Panc1 (cell line): ENCODE measurements at places on chromosomes 11 and 22. TPM values are rescaled to one million over a fixed set of nuclear protein-coding genes. Genes with fewer than 3 reads are reported as not detected.

DNA sequence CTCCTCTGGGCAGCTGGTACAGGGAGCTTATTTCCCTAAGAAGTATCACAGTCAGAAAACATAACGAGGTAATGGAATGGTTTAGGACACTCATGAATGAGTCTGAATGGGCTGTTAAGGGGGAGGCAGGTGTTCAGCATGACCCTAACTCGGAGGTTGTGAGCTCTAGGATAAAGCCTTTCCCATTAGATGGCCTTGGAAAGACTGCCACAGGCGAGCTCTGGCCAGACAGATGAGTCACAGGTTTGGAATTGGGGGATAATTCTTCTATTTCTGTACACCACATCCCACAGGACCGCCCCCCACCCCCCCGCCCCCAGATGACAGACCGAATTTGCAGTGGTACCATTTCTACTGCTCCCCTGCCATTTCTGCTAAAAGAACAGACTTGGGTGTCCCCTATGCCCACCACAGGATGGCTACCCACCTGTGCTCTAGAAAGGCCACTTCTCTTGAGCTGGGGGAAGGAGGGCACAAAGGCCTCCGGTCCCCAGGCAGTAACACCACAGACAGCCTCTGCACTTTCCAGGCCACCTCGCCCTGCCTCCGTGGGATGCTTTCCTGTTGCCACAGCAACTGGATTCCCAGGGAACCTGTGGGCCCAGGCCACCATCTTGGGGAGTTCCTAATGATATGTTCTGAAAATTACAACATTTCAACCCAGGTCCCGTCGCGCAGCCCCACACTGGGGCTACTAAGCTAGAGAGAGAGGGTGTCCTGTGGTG, 76.7 kb downstream of the TRIM29 start:
- no peak overlapping the region for H3K4me3 ChIP-seq
- peaks cover 23% of the 10 kb centered on the region for H3K27me3 ChIP-seq
- no peak overlapping the region for H3K27ac ChIP-seq
- no peaks in the 10 kb centered on the region for H3K4me1 ChIP-seq
- no peak for DNase-seq

DNA sequence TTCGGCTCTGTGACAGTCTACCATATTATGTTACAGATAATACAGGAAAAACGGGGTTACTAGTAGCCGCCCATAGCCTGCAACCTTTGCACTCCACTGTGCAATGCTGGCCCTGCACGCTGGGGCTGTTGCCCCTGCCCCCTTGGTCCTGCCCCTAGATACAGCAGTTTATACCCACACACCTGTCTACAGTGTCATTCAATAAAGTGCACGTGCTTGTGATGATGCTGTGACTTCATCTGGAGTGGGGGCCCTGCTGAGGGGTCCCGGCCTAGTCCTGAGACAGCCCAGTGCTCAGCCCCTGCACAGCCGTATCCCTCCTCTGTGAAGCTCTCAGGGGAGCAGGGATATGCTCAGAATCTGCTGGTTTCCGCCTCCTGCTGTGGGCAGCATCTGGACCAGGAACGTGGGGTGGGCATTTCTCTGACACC, 1.2 kb downstream of the IFITM1 start:
- no peak for DNase-seq
- no peaks in the 10 kb centered on the region; the same call in 1 of the 2 replicates for H3K27me3 ChIP-seq
- no peaks in the 10 kb centered on the region; the same call in 1 of the 2 replicates for H3K36me3 ChIP-seq
- peak overlapping the region; percentile 22 for H3K4me3 ChIP-seq
- H3K4me1 ChIP-seq = peaks cover 52% of the 10 kb centered on the region

- no peaks in the 10 kb centered on the region for H3K4me1 ChIP-seq
- no peak overlapping the region for H3K27ac ChIP-seq
- no peaks in the 10 kb centered on the region for H3K27me3 ChIP-seq
- no peak for DNase-seq
These were observed 86.3 kb downstream of the CCDC83 start for GRCh38 chr11:85941380-85941973.

DNA sequence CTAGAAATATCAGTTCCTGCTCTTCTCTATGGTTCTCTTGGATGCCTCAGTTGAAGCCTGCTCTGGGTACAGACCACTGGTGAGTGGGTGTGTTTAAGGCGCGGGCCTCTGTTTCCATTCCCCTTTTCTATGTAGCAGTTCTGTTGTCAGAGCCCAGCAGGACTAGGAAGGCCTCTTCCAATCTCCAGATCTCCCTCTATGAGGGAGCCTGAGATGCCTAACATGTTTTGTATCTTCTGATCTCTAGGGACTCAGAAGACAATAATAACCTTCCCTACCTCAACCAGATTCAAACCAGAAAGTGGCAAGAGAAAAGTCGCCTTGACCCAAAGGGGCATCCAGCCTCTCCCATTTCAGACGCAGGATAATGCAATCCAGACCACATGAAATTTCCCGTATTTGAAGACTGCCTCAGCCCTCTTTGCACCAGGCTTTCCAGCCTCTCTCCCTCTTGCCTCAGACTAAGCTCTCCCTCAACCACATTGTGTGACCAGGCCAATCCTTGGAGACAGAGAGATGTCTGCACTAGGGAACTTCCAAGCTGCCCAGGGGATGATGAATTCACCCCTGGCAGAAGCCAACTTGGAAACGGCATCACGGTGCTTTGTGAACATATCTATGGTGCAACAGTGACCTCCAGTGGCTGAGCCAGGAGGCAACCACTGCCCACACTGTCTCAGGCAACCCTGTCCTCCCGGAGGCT, 150.1 kb upstream of the UBASH3B start:
- no peak overlapping the region for H3K4me3 ChIP-seq
- H3K27me3 ChIP-seq = peaks cover 10% of the 10 kb centered on the region
- no peaks in the 10 kb centered on the region for H3K36me3 ChIP-seq
- H3K27ac ChIP-seq = no peak overlapping the region
- no peaks in the 10 kb centered on the region for H3K4me1 ChIP-seq
- peak; percentile 79 for DNase-seq

- no peaks in the 10 kb centered on the region for H3K27me3 ChIP-seq
- H3K4me1 ChIP-seq = peaks cover 2% of the 10 kb centered on the region; the same call in 1 of the 2 replicates
- H3K36me3 ChIP-seq = no peaks in the 10 kb centered on the region
- no peak overlapping the region for H3K4me3 ChIP-seq
- no peak overlapping the region for H3K27ac ChIP-seq
- no peak for DNase-seq
These were observed 63.9 kb downstream of the TP53I11 start for GRCh38 chr11:44886790-44887140.

The INS gene
- total RNA-seq = not detected
